ENCODE measurements at places on chromosomes 6 and 20. TPM values are rescaled to one million over a fixed set of nuclear protein-coding genes. Genes with fewer than 3 reads are reported as not detected.

The GNMT gene
- total RNA-seq = 0.60 TPM

The HLA-DMB gene
- 2.8 TPM for total RNA-seq

The WFDC12 gene
- total RNA-seq = not detected

The TRIM31 gene
- total RNA-seq = not detected

The MAP1LC3A gene
- total RNA-seq = 7.3 TPM

The SLC12A5 gene
- 0.42 TPM for total RNA-seq

The CALHM5 gene
- not detected for total RNA-seq

The KHDC1 gene
- 6.4 TPM for total RNA-seq

The THBS2 gene
- total RNA-seq = not detected

The DEFB124 gene
- not detected for total RNA-seq

The NKAIN4 gene
- total RNA-seq = not detected

The ATAT1 gene
- 11.6 TPM for total RNA-seq

The ANKRD66 gene
- not detected for total RNA-seq

The CAGE1 gene
- 0.13 TPM for total RNA-seq

The C6orf58 gene
- total RNA-seq = 0.16 TPM

The LAMP5 gene
- total RNA-seq = not detected

Data from activated T-helper 1 cell treated with anti-CD3 and anti-CD28 coated beads, Interleukin-12 subunit alpha, Interleukin-12 subunit beta, Interleukin-2, Interleukin-4 antibody, amounts not matched to agents 30 ng/mL and 10 ng/mL and 1 ng/mL, durations not matched to agents 14 hours and 24 hours and 36 hours (primary cell).